ENCODE measurements at places on chromosomes 7 and 10.

GRCh38 chr10:97128516-97129154 lies 57.1 kb downstream of the SLIT1 start:
- H3K36me3 ChIP-seq: no peaks in the 10 kb centered on the region
- no peak for DNase-seq
- peaks cover 8% of the 10 kb centered on the region for H3K27me3 ChIP-seq
- H3K27ac ChIP-seq: no peak overlapping the region

- H3K36me3 ChIP-seq: no peaks in the 10 kb centered on the region
- DNase-seq: no peak
- H3K27me3 ChIP-seq: no peaks in the 10 kb centered on the region
- no peak overlapping the region for H3K27ac ChIP-seq
- peaks cover 6% of the 10 kb centered on the region for H3K4me1 ChIP-seq
Observed at GRCh38 chr7:131610007-131610406, 53.6 kb upstream of the PODXL start.

DNA sequence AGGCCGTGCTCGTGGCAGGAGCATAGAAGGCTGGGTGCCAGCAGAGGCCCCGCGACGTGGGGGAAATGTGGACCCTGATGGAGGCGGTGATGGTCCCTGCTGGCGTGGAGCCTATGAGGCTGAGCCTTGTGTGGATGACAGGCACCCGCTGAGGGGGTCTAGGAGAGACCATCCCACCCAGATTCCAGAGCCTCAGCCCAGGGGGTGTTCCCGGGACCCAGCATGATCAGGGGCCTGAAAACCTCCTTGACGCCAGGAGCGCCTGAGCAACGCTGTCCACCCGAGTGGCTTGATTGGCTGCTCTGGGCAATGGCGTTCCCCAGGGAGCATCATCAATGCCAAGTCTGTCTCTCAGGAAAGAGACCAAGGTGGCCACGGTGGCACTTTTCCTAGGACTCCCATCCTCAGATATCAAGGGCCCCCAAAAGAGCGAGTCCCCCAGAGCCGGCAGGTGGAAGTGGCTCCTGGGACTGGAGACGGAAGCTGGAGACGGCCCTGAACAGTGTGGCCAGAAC lies 61.1 kb downstream of the PWWP2B start:
- no peaks in the 10 kb centered on the region for H3K4me1 ChIP-seq
- H3K4me3 ChIP-seq: no peak overlapping the region
- no peaks in the 10 kb centered on the region for H3K27me3 ChIP-seq

GRCh38 chr10:125000366-125001312 lies 58.7 kb downstream of the ZRANB1 start:
- no peaks in the 10 kb centered on the region for H3K4me1 ChIP-seq
- DNase-seq: no peak
- H3K27me3 ChIP-seq: no peaks in the 10 kb centered on the region
- H3K36me3 ChIP-seq: peaks cover 46% of the 10 kb centered on the region

- DNase-seq: no peak
- no peak overlapping the region for H3K4me3 ChIP-seq
- H3K27ac ChIP-seq: no peak overlapping the region
Observed at GRCh38 chr10:103593022-103593570, 99.6 kb downstream of the NEURL1 start.

- H3K4me3 ChIP-seq: no peak overlapping the region
- H3K27ac ChIP-seq: no peak overlapping the region
- H3K4me1 ChIP-seq: no peaks in the 10 kb centered on the region
- peaks cover 15% of the 10 kb centered on the region for H3K27me3 ChIP-seq
Observed at GRCh38 chr10:78727728-78728127, 341.0 kb upstream of the ZMIZ1 start.

DNA sequence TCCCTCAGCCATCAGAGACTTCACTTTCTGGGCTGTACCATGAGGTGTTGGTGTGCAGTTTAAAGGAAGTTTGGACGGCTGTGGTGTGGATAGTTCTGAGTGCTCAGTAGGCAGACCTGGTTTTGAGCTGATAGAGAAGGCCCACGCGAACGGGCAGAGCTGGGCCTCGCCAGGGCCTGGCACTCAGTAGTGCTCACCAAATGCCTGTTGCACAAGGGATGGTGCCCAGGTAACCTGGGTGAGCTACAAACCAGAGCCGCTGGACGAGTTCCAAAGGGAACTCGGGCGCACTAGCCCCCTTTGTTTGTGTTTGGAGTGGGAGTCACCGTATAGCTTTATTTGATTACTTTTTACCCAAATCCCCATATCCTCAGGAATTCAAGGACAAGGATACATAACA lies 95.5 kb downstream of the LHPP start:
- no peak overlapping the region for H3K4me3 ChIP-seq
- no peaks in the 10 kb centered on the region for H3K4me1 ChIP-seq
- DNase-seq: no peak

DNA sequence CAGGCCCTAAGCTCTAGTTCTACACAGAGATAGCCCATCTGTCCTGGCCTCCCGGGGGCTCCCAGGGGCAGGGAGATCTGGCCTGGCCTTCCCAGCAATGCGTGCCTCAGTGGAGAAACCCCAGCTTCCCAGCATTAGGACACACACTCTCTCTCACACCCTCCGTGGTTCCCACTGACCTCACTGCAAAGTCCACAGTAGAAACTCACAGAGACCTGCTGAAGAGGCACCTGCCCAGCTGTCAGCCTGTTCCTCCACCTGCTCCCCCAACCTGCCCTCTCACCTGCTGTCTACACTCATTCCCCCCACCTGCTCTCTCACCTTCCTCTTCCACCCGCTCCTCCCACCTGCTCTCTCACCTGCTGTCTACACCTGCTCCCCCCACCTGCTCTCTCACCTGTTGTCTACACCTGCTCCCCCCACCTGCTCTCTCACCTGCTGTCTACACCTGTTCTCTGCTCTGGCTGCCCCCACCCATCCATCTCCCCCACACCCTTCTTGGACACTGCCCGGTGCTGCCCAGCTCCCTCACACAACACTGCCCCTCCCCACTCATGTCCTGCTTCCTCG lies 21.1 kb upstream of the PFKP start:
- H3K36me3 ChIP-seq: no peaks in the 10 kb centered on the region
- H3K4me1 ChIP-seq: no peaks in the 10 kb centered on the region
- H3K4me3 ChIP-seq: no peak overlapping the region
- no peak for DNase-seq
- H3K27ac ChIP-seq: no peak overlapping the region
- no peaks in the 10 kb centered on the region for H3K27me3 ChIP-seq

DNA sequence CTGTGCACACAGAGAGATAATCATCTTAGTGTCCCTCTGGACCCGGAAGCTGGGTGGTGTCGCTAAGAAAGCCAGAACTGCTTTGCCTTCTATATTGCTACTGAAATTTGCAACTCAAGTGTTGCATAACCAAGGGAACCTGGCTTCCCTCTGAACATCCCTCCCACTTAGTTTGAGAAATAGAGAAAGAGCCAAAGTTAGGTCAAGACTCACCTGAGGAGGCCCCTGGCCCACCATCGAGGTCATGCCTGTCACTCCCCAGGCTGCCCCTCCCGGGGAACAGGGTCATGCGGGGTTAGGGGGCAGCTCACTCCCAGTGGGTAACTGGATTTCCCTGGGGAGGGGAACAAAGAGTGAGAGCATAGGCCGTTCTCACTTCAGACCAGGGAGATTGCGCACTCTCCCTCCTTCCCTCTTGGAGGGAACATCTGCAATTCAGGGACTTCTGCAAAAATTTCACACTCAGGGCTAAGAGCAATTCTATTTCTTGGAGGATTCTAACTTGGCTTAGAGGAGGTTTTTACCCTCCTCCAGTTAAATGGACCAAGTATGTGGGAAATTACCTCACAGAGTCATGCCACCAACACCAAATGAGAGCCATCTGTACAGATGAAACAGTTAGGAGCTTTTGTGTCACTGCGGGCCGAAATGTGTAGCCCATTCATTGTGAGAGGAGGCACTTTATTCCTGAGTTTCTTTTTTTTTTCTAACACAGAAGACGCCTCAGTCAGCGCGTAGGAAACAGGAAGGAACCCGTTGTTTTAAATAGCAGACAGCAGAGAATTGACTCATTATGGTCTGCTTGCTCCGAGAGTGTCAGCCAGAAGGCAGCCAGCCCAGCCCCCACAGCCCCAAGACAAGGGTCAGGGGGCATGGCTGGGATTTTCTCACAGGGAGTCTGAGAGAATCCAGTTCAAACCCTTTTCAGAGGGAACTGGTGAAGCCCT lies 221.3 kb downstream of the ARHGAP12 start:
- H3K4me1 ChIP-seq: peaks cover 14% of the 10 kb centered on the region
- no peaks in the 10 kb centered on the region for H3K27me3 ChIP-seq
- H3K36me3 ChIP-seq: no peaks in the 10 kb centered on the region
- peak; percentile 73 for DNase-seq
- H3K4me3 ChIP-seq: no peak overlapping the region

DNA sequence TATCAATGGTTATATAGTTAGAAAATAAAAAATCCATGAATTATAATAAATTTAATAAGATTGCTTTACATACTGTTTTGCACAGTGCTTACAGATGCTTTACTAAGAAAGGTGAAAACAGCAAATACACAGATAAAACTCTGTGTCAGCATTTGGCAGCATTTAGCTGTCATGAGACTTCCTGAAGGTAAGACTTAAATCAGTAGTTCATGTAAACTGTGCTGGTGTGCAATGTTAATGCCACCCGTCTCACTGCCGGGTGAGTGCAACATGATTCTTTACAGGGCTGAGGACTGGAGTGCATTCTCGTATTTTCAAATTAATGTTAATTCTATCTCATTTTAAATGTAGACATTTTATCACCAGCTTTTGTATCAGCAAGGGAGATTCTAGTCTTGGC lies 326.2 kb upstream of the POT1 start:
- no peaks in the 10 kb centered on the region for H3K27me3 ChIP-seq
- peak; percentile 3 for DNase-seq
- H3K27ac ChIP-seq: no peak overlapping the region
- no peaks in the 10 kb centered on the region for H3K36me3 ChIP-seq
- H3K4me3 ChIP-seq: no peak overlapping the region

DNA sequence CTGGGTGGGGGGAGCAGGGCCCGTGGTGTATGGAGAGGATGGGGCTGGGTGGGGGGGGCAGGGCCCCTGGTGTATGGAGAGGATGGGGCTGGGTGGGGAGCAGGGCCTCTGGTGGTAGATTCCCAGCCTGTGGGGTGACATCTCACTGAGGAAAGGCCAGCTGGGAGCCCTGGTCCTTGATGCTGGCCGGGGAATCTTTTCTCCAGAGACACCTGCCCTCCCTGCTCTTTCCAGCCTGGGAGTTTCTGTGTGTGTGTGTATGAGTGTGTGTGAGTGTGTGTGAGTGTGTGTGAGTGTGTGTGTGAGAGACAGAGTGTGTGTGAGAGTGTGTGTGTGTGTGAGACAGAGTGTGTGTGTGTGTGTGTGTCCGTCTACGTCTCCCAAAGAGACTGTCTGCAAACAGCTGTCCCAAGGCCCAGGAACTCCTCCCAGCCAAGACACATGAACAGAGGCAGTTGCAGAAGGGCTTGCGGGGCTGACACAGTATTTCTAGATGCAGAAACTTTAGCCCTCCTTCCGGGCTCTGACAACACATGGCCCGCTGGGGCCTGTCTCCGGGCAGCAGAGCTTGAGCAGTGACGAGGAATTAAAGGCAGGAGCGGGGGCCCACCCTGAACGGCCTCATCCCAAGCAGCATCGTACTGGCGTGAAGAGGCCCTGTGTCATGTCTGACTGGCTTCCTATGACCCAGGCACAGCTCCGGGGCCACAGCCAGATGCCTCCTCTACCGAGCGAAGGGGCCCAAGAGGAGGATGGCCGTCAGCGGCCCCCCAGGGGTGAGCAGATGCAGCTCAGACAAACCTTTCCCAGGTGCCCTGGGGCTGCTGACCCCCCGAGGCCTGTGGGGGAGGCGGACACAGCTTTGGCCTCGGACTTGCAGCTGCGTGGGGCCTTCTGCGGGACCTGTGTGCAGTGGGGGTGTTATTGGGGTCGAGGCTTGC lies 24.3 kb downstream of the FAM20C start:
- no peaks in the 10 kb centered on the region for H3K27me3 ChIP-seq
- DNase-seq: no peak
- no peak overlapping the region for H3K4me3 ChIP-seq
- peaks cover 3% of the 10 kb centered on the region for H3K36me3 ChIP-seq

DNA sequence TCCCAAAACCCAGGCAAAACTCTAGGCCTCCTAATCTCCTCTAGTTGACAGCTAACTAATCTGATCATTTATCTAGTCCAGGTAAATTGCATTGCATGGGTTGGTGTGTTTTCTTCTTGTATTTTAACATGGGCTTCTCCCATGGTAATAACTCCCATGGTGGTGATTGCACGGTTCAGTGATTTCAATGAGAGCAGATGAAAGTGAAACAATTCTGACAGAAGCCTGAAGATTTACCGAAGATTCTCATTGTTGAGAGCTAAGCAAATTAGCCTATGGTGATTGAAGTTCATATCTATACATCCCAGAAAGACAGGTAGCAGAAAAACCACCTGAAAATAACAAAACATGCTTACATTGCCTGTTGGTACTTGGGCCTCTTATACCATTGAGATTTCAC lies 26.6 kb upstream of the LIPN start:
- H3K4me3 ChIP-seq: no peak overlapping the region
- H3K4me1 ChIP-seq: no peaks in the 10 kb centered on the region
- no peak overlapping the region for H3K27ac ChIP-seq
- no peaks in the 10 kb centered on the region for H3K36me3 ChIP-seq

- peaks cover 2% of the 10 kb centered on the region for H3K36me3 ChIP-seq
- H3K4me1 ChIP-seq: no peaks in the 10 kb centered on the region
- H3K27me3 ChIP-seq: no peaks in the 10 kb centered on the region
- H3K4me3 ChIP-seq: no peak overlapping the region
- H3K27ac ChIP-seq: no peak overlapping the region
Observed at GRCh38 chr10:129725890-129726631, 238.0 kb downstream of the EBF3 start.

DNA sequence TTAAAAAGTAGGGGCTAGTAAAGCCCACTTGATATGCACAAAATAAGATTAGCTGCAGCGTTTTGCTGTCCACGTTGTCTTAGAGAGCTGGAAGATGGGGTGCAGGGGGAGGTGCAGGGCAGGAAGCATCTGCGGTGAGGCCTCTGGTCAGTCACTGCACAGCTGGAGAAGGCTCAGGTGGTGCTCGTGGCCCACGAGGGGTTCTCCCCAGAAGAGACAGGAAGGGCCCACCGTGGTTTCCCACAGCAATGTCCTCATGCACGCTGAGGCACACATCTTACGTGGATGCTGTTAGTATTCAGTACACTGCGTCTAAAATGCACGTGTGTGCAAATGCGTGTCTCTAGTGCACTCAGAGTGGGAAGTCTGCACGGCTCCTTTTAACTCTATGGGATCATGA lies 582.1 kb downstream of the PTPRN2 start:
- H3K27me3 ChIP-seq: peaks cover 12% of the 10 kb centered on the region
- no peaks in the 10 kb centered on the region for H3K4me1 ChIP-seq
- no peak for DNase-seq
- H3K4me3 ChIP-seq: no peak overlapping the region
- no peaks in the 10 kb centered on the region for H3K36me3 ChIP-seq
- no peak overlapping the region for H3K27ac ChIP-seq
